Hematopoietic multipotent progenitor cell treated with erythropoietin and hydrocortisone succinate and interleukin-3 and kit ligand, for 8 days (in vitro differentiated cells): ENCODE measurements at places on chromosomes 5 and 9.

GRCh38 chr9:133405508-133406438 is 12.0 kb downstream of the REXO4 start:
- no peak for DNase-seq

- DNase-seq, result no peak
Observed at GRCh38 chr9:101478906-101479305, 43.3 kb upstream of the ALDOB start.

GRCh38 chr9:116927726-116928125 is 240.6 kb downstream of the TRIM32 start:
- DNase-seq, result no peak

DNA sequence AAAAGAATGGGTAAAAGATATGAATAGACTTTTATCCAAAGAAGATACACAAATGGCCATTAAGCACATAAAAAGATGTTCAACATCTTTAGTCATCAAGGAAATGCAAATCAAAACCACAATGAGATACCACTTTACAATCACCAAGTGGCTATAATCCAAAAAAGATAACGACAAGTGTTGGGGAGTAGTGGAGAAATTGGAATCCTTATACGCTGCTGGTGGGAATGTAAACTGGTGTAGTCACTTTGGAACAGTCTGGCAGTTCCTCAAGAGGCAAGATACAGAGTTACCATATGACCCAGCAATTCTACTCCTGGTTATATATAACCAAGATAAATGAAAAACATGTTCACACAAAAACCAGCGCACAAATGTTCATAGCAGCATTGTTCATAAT is 234.9 kb downstream of the SPATA31D1 start:
- DNase-seq, result no peak

- no peak for DNase-seq
Observed at GRCh38 chr5:97544678-97545077, 361.6 kb upstream of the RIOK2 start.

DNA sequence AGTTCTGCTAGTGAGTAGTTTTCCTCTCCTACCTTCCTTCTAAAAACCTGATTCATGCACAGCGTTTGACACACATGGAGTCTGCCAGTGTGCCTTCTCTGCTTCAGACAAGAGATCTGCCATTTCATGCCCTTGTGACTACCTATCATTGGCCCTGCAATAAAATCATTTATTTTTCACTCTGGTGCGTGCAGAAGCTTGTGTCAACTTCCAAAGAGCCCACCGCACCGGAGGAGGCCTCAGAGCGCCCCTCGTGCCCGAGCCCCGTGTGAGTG is 13.7 kb downstream of the HNRNPH1 start:
- no peak for DNase-seq

DNA sequence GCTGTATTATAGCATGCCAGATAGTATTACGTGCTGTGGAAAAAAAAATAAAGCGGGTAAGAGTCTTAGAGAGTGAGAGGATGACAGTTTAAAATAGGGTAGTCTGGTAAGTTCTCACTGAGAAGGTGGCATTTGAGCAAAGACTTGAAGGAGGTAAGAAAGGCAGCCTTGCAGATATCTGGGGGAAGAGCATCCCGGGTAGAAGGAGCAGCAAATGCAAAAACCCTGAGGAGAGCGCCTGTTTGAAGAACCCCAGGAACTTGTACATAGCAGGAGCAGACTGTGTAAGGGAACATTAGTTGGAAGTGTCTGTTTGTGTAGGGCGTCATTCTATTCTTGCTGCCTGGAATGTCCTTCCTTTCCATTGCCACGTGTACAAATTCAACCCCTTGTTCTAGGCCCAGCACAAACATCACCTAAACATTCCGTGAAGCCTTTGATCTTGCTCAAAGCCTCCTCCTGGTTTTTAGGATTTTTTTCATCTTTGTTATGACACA is 2.6 kb downstream of the AP3S1 start:
- DNase-seq, result no peak

DNA sequence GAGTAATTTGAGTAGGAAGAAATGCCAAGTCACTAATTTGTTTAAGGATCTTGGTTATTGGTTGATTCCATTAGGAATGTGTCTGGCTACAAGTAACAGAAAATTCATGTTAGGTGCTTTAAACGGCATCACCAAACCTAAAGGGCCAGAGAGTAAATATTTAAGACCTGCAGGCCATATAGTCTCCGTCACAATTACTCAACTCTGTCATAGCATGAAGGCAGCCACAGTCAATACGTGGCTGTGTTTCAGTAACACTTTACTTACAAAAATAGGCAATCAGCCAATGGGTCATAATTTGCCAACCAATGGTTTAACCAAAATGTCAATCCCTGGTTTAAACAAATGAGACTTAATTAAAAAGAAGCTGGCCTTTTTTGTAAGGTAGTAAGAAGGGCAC is 98.5 kb downstream of the ARL15 start:
- no peak for DNase-seq

DNA sequence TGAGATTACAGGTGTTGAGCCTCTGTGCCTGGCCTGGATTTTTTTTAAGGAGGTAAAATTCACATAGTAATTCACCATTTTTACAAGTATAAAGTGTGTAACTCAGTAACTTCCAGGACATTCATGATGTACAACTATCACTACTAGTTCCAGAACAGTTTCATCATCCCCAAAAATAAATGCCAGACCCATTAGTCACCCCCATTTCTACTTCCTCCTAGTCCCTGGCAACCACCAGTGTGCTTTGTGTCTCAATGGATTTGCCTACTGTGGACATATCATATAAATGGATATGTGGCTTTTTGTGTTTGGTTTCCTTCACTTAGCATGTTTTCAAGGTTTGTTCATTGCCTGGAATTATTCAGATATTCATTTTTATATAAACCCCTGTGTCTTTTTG is 72.5 kb upstream of the PANK3 start:
- DNase-seq, result no peak

GRCh38 chr9:132965478-132965877 is 13.0 kb upstream of the GFI1B start:
- no peak for DNase-seq

- DNase-seq, result no peak
Observed at GRCh38 chr9:99345942-99346341, 123.9 kb downstream of the SEC61B start.

GRCh38 chr9:70049236-70049635 is 5.6 kb downstream of the MAMDC2 start:
- no peak for DNase-seq

GRCh38 chr9:133154097-133154989 is 9.4 kb downstream of the GBGT1 start:
- DNase-seq, result no peak

DNA sequence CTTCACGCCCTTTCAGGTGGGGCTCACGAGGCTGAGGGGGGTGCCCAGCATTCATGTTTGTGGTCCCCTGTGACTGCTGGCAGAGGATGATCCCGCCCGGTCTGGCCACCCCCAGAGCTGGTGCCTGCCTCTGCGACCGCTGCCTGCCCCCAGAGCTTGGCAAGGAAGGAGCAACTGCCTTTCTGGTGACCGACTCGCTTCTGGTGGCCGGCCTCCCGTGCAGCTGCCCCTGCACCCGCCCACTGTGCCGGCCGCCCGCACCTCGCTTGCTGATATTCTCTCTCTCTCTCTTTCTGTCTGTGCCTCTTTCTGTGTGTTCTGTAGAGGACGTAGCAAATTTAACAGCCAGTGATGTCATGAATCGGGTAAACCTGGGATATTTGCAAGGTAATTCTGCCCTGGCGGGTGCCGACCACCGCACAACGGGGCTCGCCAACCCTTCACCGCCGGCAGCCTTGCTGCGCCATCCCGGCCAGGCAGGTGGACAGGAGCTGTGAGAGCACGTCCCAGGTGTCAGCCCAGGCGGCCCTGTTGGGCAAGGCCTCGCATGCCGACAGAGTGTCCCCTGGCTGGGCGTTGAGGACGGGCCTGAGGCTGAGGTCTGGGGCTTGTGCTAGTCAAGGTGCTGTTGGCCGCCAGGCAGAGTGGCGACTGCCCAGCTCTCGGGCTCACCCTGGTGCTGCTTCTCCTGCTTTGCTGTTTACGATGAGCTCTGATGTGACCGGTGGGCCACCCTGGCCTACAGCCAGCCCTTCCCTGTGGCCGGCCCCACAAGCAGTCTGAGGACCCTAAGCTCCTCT is 86.0 kb downstream of the KCNT1 start:
- DNase-seq, result no peak

GRCh38 chr9:115794921-115795475 is 358.6 kb upstream of the PAPPA start:
- no peak for DNase-seq

DNA sequence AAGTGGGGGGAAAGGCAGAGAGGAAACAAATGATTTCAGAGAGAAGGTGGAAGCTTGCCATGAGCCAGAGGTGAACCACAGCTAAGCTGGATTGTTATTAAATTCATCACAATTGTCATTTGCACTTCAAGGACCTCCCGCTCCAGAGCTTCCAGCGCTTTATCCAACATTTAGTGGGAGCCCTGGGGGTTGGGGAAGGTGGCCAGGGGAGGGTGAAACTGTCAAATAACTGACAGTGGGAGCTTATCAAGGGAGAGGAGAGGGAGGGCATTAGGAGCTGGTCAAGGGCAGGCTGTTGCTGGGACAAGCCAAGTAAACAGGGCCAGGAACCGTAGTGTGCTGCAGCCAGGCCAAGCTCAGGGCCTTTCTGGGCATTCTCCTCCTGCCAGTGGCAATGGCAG is 71.5 kb downstream of the SIL1 start:
- DNase-seq, result no peak

DNA sequence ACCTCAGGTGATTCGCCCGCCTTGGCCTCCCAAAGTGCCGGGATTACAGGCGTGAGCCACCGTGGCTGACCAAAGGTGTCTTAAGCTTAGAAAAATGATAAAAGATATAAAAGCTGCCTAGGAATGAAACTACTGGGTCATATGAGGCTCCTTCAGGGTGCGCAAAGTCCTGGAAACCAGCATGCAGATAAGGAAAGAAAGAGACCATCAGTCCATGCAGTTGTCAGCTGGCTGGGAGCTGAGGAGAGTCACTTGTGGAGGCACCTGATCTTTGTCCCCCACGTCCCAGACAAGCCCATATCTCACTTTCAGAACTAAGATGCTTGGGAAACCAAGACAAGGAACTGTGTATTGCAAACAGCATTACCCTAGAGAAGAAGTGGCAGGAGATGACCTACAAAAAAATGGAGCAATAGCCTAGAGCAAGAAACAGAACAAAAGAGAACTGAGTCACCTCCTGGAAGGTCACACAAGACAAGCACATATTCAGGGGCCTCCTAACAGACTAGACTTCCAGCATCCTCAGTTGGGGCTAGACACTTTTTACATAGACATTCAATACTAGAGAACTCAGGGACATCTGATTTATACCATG is 2.8 kb upstream of the CCDC125 start:
- DNase-seq, result no peak

DNA sequence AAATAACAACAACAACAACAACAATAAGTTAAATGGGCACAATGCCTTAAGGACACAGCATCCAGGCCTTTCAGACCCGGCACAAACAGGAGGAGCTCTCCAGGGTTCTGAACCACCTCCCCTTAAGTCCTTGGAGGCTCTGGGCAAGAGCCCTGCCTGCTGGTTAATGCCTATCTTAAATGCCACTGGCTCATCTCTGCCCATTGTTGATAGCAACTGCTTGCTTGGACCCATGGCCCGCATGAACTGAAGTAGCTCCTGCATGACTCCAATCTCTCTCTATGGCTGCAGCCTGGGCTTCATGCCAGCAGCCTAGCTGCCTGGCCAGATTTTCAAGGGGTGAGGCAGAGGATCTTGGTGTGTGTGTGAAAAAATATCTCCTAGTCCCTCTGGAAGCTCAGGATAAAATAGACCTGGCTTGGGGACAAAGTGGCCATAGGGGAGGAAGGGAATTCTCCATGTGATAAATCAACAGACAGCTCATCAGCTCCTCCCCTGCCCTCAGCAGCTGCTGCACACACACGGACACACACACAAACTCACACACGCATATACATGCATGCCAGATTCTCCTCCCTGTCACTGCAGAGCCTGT is 27.4 kb downstream of the FAM219A start:
- peak; percentile 76 for DNase-seq

- DNase-seq, result no peak
Observed at GRCh38 chr5:41966401-41967105, 41.5 kb downstream of the FBXO4 start.

DNA sequence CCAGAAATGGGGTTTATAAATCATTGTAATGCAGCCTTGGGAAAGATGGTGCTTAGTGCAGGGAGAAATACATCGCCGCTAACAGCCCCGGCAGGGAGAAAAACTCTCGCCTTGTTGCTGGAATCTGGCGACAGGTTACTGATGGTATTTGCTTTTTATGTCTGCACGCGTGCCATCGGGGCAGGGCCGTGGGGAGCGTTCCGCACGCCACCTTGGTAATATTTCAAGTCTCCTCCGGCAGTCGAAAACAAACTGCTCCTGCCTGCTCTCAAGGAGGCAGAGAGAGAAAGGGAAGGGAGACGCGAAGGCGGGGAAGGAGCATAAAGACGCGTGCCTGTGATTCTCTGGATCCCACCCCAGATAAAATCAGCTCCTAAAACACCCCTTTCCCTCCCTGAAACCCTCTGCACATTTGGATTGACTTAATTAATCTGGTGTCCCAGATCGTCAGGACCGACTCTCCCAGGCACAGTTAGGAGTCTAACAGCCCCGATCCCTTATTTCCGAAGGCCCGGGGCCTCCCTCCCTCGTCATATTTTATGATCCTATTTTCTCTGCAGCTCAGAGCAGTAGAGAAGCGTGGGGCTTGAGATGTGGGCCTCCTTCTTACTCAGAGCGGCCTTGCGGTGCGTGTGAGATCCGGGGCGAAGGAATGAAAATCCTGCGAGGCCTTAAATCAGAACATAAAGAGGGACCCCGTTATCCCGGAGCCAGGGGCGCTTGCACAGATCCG is 47.7 kb downstream of the CFAP77 start:
- DNase-seq, result no peak

DNA sequence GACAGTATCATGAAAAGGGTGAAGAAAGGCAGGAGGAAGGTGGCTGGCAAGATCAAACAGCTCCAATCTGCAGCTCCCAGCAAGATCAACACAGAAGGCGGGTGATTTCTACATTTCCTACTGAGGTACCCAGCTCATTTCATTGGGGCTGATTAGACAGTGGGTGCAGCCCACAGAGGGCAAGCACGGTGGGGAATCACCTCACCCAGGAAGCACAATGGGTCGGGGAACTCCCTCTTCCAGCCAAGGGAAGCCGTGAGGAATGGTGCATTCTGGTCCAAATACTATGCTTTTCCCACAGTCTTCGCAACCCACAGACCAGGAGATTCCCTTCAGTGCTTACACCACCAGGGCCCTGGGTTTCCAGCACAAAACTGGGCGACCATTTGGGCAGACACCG is 66.8 kb downstream of the CAMSAP1 start:
- DNase-seq, result no peak

GRCh38 chr5:123132316-123132715 is 43.3 kb downstream of the PRDM6 start:
- DNase-seq, result no peak

GRCh38 chr9:35051069-35051967 is 21.1 kb downstream of the VCP start:
- DNase-seq, result peak; percentile 66

DNA sequence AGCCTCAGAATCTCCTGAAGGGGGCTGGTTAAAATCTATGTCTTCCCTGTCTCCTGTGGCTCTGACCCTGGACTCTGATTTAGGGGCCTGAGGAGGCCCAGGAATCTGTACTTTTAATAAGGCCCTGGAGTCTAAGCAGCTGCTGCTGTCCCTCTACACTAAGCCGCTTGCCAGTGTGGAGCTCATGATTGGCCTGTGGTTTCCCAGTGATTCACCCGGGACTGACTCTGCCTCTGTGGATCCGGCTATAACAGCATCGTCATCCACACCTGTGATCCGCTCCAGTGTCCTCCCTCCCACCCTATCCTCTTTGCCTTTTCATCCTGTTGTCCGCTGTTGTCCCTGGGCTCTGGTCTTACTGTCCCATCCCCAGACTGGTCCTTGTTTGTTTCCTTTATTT is 3.7 kb downstream of the SLC31A2 start:
- no peak for DNase-seq

GRCh38 chr5:145587710-145588109 is 247.4 kb downstream of the PRELID2 start:
- peak; percentile 26 for DNase-seq
